PC-3 (cell line): ENCODE measurements at places on chromosomes 7 and 10. TPM values are rescaled to one million over a fixed set of nuclear protein-coding genes. Genes with fewer than 3 reads are reported as not detected.

The LBX1 gene
- not detected in 2 replicates for total RNA-seq

The ADAM22 gene
- total RNA-seq: 4.4 and 5.9 TPM in 2 replicates

The TIMM23 gene
- 97.9 and 99.2 TPM in 2 replicates for total RNA-seq

DNA sequence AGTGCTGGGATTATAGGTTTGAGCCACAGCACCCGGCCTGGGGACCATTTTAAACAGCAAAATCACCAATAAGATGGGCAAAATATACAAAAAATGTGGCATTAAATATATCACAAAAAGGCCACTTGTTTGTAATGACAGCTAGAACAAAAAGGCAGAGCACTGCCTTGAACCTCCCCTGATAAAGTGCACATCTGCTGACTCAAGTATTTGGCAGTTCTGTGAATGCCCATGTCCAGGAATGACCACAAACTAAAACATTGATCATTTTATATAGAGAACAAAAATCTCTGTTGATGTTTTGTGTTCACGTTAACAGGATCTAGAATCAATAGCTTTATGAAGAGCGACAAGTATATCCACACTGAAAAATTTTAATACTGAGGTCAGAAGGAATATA, 21.5 kb downstream of the HERC4 start:
- no peak overlapping the region for H3K27ac ChIP-seq

DNA sequence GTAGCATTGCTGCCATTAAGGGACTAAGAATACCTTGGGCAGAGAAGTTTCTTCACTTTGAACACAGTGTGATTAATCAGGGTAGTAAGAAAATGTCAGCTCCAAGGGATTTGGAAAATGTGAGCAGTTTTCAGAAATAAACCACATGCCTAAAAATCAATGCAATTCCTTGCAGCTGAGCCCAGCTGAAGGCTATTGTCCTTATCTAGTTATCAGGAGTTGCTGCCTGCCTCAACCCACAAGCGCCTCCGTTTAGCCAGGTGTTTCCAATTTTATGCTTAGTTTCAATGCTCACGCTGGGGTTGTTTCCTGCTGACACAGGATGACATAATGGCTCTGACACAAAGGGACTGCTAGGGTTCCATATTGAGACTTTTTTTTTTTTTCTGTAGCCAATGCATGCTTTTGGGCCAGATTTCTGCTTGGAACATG, 132.3 kb upstream of the ANK3 start:
- DNase-seq: peak; percentile 53
- H3K4me1 ChIP-seq: peaks cover 28% of the 10 kb centered on the region
- no peaks in the 10 kb centered on the region for H3K36me3 ChIP-seq
- no peaks in the 10 kb centered on the region for H3K27me3 ChIP-seq
- no peak overlapping the region for H3K4me3 ChIP-seq
